ENCODE measurements at places on chromosomes 13 and 19. TPM values are rescaled to one million over a fixed set of nuclear protein-coding genes. Genes with fewer than 3 reads are reported as not detected.
A peak's percentile ranks its signal among the peaks of the same experiment; 100 is the strongest.

GRCh38 chr19:39514840-39515550, at the start of gene SELENOV:
Gene SELENOV, plus strand, starts transcription at chr19:39515139. Its CDS starts 74 bp downstream, at chr19:39515213.
- peaks cover 5% of the 10 kb centered on the region for H3K27me3 ChIP-seq
- peak within 1 kb of the TSS; percentile 49 for H3K4me3 ChIP-seq
- DNase-seq: no peak
- no peaks in the 10 kb centered on the region for H3K36me3 ChIP-seq
- no peak within 1 kb of the TSS for H3K27ac ChIP-seq

The CD37 gene
- total RNA-seq: 2.9 TPM

DNA sequence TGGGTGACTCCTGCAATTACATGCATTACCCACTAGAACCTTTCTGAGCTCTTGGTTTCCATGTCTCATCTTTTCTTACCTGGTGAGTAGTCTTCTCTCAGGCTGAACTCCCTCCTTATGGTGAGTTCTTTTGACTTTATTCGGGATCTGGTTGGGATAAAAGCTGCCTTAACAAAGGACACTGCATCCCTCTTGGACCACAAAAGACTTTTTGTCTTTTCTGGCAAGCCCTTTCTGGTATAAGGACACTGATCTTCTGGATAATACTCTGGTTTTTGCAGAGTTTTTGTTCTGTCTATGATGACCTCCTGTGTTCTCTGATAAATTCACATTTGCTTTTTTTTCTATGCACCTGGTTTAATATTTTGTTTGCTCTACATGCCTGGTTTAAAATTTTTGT, 66.7 kb downstream of the SLITRK1 start:
- no peaks in the 10 kb centered on the region for H3K36me3 ChIP-seq
- H3K4me1 ChIP-seq: no peaks in the 10 kb centered on the region
- H3K4me3 ChIP-seq: no peak overlapping the region
- no peaks in the 10 kb centered on the region for H3K27me3 ChIP-seq
- no peak overlapping the region for H3K27ac ChIP-seq
- DNase-seq: no peak

The SLC15A1 gene
- total RNA-seq: 1.3 TPM

GRCh38 chr19:34246340-34246739, 8.0 kb upstream of the GARRE1 start:
- H3K4me1 ChIP-seq: no peaks in the 10 kb centered on the region
- DNase-seq: no peak
- H3K4me3 ChIP-seq: no peak overlapping the region
- no peaks in the 10 kb centered on the region for H3K36me3 ChIP-seq
- H3K27ac ChIP-seq: no peak overlapping the region

DNA sequence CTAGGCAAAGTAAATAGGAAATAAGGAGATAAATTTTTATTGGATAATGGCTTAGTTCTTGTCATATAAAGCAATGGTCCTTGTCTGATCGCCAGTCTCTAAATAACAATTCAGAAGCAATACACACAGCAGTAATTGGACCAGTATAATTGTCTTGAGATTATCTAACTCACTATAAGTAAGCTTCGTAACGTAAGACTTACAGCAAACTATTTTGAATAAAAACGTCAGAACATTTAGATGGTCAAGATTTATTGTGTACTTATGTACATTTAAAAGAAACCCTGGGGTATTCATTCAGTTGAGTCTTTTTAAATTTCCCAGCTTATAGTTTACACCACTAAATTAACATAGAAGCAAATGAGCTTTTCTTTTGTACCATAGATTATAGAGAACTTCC, 20.2 kb upstream of the TRPC4 start:
- H3K36me3 ChIP-seq: no peaks in the 10 kb centered on the region
- H3K27me3 ChIP-seq: no peaks in the 10 kb centered on the region
- no peak overlapping the region for H3K27ac ChIP-seq
- DNase-seq: no peak
- no peak overlapping the region for H3K4me3 ChIP-seq

The LGALS14 gene
- total RNA-seq: not detected

Data from breast epithelium (tissue), 4 donors.